GM19239 (cell line): ENCODE measurements at places on chromosomes 12 and 14.

DNA sequence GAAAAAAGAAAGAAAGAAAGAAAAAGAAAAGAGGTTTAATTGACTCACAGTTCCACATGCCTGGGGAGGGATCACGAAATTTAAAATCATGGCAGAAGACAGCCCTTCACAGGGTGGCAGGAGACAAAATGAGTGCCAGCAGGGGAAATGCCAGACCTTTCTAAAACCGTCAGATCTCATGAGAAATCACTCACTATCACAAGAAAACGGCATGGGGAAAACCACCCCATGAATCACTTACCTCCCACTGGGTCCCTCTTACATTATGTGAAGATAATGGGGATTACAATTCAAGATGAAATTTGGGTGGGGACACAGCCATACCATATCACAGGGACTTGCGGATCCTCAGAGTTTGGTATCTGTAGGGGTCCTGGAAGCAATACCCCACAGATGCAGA lies 16.3 kb upstream of the EGLN3 start:
- DNase-seq: no peak

- DNase-seq: no peak
These were observed 33.3 kb upstream of the C12orf50 start for GRCh38 chr12:88062474-88062873.

DNA sequence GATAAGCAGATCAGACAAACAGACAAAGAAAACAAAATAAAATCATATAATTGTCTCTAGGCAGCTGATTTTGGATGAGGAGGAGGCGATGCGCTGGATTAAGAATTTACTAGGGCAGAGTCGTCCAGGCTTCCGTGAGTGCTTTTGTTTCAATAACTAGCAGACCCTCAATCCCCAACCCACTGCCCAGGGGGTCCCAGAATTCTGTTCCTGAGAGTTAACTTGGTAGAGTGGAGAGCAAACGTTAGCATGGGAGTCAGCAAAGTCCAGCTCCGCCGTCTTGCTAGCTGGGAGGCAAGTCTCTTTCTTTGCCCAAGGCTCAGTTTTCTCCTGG lies 95.5 kb upstream of the TBX5 start:
- no peak for DNase-seq

GRCh38 chr12:124737040-124737419 lies 126.6 kb downstream of the SCARB1 start:
- DNase-seq: no peak

GRCh38 chr12:77372494-77372893 lies 307.1 kb upstream of the E2F7 start:
- no peak for DNase-seq

- no peak for DNase-seq
These were observed 620.0 kb upstream of the SEL1L start for GRCh38 chr14:82153689-82154088.

- no peak for DNase-seq
These were observed 6.1 kb upstream of the PSMA6 start for GRCh38 chr14:35286003-35286600.

DNA sequence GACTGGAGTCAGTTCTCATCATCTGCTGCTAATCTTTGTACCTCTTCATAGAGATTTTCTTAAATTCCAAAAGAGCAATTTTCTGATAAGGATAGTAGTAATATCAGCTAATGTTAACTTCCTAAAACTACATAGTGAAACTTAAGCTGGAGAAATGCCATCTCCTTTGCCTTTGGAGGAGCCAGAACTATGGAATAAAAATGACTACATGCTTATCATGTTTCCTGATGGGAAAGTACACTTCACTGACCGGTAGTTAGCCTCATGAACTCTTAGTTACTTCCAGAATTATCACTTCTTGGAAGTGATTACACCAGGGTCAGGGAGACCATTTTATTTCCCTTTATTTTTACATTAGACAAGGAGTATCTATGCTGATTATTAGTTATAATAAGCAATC lies 1222.1 kb upstream of the TMEM132C start:
- DNase-seq: no peak

DNA sequence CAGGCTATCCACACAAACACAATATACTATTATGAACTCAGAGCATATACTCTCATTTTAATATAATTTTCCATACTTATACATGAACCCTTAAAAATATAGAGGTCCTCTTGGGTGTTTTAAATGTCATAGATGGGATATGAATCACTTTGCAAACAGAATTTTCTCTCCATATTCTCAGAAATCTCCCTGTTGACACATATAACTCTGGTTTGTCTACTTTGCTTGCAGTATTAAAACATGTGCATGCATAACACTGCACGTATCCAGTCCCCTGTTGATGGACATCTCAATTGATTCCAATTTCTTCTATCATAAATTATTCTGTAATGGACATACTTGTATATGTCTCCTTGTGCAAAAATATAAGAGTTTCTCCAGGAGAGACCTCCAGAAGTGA lies 417.5 kb upstream of the TBX3 start:
- no peak for DNase-seq

GRCh38 chr14:70416338-70416724 lies 559 bp downstream of the SYNJ2BP start:
- DNase-seq: no peak

GRCh38 chr14:36438883-36439282 lies 81.1 kb downstream of the NKX2-1 start:
- DNase-seq: no peak
